ENCODE measurements at places on chromosomes 11 and 22.
A peak's percentile ranks its signal among the peaks of the same experiment; 100 is the strongest.

DNA sequence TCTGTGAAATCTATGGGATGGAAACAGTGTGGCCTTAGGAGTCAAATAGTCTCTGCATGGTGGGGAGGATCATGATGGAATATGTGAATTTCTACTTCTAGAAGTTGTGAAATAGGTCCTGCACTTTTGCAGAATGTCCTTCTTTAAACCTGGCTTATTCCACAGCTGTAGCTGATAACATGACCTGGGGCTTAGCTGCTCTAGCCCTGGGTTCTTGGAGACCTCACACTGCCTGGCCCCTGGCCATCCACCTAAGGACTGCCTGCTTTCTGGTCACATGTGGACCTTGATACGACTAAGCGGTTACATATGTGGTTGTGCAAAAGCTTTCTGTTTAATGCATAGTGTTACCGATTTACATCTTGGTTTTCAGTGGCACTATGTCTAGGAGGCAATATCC lies 88.2 kb downstream of the SWAP70 start:
- DNase-seq: no peak

DNA sequence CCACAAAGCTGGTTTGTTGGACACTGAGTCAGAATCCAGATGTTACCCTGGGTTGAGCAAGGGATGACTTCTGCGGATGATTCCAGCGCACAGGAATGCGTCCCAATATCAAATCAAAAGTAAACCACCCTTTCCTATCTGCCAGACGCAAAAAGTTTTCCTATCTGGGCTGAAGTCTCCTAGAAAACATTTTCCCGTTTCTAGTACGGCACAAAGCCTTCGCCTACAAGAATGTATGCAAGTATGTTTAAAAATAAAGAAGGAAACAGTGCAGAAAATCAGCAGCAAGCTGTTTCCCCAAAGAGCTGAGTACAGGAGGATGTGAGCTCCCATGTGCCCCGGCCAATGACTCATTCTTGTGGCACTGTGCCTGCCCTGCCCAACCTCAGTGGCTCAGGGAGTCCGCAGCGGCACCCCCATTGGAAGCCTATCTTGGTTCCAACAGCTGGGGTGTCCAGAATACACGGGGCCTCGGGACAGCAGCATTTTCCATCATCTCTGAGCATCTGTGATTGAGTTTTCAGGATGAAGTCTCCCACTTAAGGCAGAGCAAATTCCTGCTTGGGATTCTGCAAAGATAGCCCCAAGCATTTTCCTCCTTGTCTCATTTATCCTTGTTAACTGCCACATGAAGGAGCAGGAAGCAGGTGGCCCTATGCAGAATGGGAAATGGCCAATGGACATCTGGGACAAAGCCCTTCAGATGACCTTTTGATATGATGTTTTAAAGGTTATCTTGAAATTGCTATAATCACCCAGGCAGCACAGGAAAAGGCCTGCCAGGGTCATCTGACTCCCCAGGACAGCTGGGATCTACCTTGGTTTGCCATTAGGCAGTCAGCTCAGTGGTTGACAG lies 17.5 kb downstream of the KCNJ5 start:
- DNase-seq: peak; percentile 30

DNA sequence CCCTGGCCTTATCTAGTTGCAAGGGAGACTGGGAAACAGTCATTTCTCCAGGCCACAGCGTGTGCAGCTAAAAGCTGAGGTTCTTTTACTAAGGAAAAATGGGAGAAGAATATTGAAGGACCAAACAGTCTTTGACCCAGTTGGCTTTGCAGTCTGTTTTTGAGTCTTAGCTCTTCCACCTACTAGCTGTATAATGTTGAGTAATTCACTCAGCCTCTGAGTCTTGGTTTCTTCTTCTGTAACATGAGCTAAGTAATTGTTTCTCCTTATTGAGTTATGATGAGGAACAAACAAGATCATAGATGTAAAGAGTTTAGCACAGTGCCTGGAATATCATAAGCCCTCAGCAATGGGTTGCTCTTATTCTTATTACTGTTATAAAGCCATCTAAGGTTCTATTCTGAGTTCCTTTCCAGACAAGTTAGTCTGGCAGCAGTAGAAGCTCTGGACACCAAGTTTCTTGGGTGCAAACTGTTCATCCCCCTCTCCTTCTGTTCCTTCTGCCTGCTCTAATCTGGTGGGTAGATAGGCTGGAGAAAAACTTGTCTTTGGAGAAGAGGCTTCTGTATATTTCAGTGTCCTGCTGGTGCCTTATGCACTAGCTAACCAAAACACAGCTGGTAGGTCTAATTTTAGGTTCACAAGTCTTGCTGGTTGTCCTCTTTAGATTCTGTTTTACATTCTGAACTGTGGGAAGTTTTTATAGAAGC lies 13.5 kb downstream of the TRIM44 start:
- no peak for DNase-seq

- no peak for DNase-seq
These were observed 65.6 kb downstream of the CCDC81 start for GRCh38 chr11:86440305-86440716.

- DNase-seq: no peak
These were observed 207.9 kb upstream of the ISX start for GRCh38 chr22:34858066-34858465.

DNA sequence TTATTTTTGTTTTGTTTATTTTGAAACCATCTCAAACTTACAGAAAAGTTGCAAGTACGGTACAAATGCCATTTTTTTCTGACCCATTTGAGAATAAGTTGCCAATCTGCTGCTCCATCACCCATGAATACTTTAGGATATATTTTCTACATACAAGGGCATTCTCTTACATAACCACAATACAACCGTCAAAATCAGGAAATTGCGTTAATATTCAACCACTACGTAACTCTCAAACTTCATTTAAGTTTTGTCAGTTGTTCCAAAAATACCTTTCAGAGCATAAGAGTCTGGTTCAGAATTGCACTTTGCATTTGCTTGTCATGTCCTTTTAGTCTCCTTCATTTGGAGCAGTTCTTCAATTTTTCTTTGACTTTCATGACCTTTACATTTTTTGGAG lies 194.3 kb upstream of the BDNF start:
- DNase-seq: no peak

DNA sequence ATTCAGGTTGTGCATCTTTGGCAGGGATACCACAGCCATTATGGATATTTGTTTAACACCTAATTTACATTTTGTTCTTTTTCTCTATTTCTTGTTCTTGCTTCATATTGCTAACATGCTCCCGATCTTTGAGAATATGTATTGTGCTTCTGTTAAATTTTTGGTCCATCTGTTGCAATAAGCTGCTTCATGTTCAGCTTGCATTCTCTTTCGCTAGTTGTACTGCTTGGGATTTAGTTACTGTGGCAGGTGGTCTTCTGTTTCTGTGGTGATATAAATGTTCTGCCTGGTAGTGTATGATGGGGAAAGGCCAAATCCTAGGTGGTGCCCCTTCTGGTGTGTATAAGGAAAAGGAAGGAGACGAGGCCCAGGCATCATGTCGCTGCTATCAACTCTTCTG lies 140.2 kb downstream of the SPON1 start:
- no peak for DNase-seq

- no peak for DNase-seq
These were observed 253.1 kb downstream of the TTC28 start for GRCh38 chr22:28426346-28427132.

DNA sequence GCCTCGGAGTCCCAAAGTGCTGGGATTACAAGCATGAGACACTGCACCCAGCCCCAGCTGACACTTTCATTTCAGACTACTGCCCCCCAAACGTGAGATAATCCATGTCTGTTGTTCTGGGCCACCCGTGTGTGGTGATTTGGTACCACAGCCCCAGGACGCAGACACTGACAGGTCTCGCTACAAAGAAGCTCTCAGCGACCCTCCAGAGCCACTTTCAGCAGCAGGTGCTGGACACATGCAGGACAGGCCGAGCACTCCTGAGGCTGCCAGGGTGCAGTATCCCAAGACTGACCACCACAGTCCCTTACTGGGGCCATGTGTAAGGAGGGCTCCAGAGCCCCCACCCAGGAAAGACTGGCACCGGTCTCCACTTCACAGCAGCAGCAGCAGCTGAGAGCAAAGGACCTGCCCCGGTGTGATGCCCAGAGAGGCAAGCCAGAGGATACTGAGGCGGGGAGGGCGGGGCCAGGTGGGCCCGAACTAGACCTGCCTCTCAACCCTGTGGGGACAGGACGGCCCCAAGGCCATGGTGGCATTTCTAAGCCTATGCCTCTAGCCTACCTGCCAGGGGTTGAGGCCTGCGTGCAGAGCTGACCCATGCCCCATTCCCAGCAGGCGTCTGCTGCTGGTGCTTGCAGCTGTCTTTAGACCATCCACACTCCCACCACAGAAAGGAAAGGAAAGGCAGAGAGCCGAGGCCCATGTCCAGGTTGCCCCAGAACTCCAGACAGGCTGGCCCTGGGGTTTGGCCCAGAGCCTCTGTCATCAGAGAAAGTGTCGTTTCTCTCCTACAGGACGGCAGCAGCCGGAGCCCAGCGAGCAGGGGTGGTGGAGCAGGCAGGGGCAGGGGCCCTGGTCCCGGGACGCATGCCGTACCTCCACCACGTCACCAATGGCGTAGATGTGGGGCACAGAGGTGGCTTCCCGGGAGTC lies 28.0 kb upstream of the GNB1L start:
- DNase-seq: no peak

- no peak for DNase-seq
These were observed 2.9 kb downstream of the YDJC start for GRCh38 chr22:21626735-21627469.

GRCh38 chr22:37639771-37640590 lies 512 bp downstream of the SH3BP1 start:
- no peak for DNase-seq

- DNase-seq: peak; percentile 83
These were observed 499 bp downstream of the ATL3 start for GRCh38 chr11:63670433-63671321.

DNA sequence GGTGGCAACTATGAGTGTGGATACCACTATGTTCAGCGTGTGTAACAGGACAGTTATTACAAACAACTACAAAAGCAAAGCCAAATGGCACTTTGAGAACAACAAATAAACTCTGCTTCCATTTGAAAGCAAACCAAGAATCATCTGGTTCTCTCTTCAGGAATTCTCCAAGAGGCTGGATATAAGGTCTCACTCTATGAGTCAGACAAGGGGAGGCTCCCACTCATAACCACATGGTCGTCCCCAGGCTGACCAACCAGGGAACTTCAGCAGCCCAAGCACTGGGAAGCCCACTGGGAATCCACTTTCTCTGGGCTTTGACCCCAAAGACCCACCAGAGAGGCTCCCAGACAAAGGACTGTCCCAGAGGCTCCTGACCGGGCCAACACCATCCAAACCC lies 35.3 kb downstream of the DGCR2 start:
- DNase-seq: no peak
